Amygdala (tissue), 56 donors: ENCODE measurements at places on chromosomes 13 and 19.

GRCh38 chr13:78712831-78713230, 53.9 kb upstream of the OBI1 start:
- DNase-seq, result no peak

- DNase-seq, result no peak
Observed at GRCh38 chr19:2720777-2721569, at the start of gene DIRAS1. DIRAS1 (minus strand) TSS chr19:2721372; CDS start chr19:2717806, 3,566 bp downstream.

- DNase-seq, result no peak
Observed at GRCh38 chr13:111330066-111330610, 9.7 kb downstream of the TEX29 start.

DNA sequence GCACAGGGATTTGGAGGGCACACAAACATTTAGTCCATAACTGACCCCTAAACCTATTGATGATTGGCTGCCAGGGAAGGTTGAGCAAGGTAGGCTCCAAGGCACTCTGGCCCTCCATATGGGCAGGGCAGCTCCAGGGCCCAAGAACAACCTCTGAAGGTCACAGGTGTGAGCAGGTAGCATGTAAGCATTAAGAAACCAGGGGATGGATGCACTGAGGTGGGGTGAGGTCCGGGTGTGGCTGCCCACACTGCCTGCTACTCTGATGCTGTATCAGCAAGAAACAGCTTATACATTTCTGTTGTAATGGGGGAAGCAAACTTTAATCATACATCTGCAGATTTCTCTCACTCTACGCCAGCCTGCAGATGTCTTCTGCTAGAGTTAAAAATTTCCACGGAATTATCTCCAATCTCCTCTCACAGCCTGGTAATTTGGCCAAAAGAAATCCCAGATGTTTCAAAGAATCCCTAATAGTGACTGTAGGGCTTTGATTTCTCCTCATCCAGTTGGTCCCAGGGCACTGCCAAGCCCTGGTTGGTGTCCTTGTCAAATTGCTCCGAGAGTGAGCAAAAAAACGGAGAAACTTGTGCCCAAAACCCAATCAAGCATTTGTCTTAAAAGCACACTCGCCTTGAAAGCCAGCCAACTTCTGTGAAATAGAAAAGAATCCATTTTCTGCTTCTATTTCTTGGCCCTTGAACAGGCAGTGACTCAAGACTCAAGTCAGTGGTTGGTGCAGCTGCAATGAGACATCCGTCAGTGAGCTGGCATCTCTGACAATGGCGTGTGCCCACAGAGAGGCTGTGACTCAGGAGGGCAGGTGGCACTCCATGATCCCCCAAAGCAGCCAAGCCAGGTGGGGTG, 72.5 kb upstream of the MRI1 start:
- DNase-seq, result peak; percentile 25

DNA sequence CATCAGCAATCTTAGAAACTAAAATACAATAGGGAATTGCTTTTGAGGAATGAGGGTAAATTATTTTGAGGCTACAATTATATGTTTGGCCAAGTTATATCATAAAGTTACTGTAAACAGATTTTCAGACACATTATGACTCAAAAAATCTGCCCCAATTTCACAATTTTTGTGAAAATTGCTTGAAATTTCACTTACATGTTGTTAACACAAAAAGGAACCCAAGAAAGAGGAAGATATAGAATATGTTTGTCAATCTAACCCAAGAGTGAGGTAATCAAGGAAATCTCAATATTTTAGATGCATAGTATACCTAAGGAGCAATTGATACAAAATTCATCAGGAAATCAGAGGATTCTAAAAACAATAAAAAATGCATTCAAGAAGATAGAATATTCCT, 73.9 kb upstream of the FNDC3A start:
- no peak for DNase-seq

- no peak for DNase-seq
Observed at GRCh38 chr19:18098891-18099622, 1.5 kb downstream of the MAST3 start.

DNA sequence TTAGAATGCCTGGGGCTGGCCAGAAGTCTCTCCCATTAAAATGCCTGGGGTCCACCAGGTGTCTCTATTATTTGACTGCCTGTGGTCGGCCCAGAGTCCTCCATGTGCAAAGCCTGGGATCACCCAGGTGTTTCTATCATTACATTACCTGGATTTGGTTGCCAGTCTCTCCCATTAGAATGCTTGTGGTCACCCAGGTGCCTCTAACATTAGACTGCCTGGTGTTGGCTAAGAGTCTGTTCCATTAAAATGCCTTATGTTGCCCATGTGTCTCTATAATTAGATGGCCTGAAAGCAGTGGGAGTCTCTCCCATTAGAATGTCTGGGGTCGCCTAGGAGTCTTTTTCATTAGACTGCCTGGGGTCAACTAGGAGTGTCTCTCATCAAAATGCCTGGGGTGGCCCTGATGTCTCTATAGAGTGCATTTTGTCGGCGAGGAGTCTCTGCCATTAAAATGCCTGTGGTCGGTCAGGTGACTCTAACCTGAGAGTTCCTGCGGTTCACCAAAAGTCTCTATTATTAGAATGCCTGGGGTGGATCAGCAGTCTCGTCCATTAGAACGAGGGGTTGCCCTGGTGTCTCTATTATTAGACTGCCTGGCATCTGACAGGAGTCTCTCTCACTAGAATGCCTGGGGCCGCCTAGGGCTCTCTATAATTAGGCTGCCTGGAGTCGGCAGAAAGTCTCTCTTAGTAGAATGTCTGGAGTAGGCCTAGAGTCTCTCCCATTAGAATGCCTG, 1540.5 kb downstream of the UQCRFS1 start:
- no peak for DNase-seq

DNA sequence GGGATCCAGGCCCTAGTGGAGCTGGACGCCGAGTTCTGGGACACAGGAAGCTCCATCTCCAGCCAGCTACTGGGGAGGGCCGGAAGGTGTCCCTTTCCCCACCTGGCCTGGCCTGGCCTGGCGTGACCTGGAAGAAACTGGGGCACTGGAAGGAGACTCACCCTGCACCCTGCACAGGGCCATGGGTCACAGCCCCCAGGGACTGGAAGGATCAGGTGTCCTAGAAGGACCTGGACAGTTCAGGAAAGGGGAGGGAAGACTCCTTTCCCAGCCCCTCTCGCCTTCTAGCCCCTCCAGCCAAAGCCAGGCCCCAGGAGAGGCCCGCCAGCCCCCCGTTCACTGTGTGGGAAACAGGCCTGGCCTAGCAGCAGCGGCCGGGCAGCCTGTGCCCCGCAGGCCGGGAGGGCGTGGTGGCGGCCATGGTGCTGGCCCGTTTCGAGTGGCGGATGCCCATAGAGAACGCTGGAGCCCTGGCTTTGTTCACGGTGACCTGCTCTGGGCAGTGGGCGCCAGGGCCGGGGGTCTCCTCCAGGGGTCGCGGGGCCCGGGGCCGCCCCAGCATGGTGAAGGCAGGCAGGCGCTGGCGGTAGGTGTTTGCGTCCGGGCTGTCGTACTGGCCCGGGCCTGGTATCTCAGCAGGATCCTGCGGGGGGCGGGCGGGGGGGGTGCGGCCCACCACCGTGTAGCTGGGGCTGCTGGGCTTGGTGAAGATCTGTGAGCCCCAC, 2.8 kb upstream of the SHC2 start:
- DNase-seq, result no peak

DNA sequence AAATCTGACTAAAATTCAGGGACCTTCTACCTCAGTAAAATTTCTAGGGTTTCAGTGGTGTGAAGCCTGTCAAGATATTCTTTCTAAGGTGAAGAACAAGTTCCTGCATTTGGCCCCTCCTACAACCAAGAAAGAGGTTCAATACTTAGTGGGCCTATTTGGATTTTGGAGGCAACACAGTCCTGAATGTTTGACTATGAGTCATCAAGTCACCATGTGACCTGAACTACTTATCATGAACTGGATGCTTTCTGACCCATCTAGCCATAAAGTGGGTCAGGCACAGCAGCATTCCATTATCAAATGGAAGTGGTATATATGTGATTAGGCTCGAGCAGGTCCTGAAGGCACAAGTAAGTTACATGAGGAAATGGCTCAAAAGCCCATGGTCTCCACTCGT, 163.0 kb upstream of the IRS2 start:
- DNase-seq, result no peak

DNA sequence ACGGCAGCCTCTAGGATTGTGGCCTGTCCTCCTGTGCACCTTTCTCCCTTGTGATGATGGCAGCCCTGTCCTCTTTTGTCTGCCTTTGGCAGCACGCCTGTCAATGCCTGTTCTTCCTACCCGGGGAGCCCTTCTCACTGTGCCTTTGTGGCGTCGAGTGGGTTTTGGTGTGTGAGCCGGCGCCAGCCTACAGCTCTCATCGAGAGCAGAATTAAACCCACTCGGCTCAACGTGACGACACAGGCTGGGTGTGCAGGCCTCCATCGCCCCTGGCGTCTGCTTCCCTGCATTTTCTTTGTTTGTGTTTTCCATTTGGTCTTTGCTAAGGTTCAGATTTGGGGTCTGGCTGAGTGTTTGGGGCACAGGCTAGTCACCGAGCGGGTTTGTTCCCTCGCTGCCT, 34.4 kb downstream of the AP1M1 start:
- no peak for DNase-seq

GRCh38 chr19:36797786-36798108, 25.1 kb upstream of the ZNF850 start:
- DNase-seq, result no peak

GRCh38 chr19:31317093-31317492, 32.1 kb downstream of the TSHZ3 start:
- no peak for DNase-seq

DNA sequence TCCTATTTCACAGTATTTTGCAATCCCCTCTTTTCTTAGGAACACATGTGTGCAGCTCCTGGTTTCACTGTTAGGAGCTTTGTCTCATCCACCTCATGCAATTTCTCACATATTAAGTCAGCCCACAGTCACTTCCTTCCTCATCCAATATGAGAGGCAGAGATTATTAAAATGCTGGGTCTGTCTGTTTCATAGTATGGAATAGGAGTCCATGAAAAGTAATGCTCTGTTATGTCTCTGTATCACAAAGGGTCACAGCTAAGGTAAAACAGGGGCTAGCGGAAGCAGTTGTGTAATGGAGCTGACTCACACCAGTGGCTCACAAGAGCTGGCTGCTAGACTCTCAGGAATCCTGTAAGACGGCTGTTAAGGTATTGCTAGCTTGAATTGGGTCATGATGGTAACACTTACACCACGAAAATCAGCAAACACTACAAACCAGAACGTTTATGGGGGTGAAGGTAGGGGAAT, 216.5 kb downstream of the EFNB2 start:
- no peak for DNase-seq

DNA sequence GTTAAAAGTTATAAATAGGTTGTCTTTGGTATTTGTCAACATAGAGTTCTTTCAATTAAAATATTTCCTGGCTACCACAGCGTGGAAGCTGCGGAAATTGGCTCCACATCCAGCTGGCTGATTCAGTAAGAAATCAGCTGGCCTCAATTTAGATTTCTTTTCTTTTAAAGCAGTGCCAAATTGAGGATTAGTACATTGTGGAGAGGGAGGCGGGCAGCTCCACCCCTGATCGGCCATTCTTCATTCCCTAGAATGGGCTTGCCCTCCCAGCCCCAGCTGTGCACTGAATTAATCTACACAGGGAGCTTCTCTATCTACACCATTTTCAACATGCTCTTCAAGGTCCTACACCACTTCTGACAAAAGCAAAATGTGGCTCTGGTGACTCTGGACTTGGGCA, 624.8 kb downstream of the DACH1 start:
- peak; percentile 2 for DNase-seq

DNA sequence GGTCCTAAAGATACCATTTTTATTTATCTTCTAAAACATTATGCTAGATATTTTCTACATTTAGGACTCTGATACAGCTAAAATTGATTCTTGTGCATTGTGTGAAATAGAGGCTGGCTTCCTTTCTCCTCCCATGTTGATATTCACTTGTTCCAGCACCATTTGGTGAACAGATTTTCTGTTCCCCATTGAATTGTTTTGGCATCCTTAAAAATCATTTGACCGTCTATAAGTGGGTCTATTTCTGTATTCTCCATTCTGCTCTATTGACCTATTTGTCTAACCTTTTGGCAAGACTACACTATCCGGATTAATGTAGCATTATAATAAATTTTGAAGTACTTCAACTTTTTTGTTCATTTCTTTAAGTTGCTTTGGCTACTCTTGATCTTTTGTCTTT, 2689.2 kb downstream of the PCDH9 start:
- DNase-seq, result no peak

DNA sequence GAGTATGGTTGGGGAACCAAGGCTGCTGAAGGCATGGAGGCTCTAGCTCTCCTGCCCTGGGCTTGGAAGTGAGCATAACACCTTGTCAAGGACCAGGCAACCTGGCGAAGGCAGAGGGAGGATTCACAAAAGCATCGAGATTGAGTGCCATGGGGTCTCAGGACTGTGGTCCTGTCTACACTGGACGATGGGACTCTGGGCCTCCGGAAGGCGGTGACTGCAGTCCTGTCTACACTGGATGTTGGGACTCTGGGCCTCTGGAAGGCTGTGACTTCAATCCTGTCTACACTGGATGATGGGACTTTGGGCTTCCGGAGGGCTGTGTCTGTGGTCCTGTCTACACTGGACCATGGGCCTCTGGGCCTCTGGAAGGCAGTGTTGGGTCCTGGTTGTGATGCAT, 290.4 kb downstream of the TEX29 start:
- no peak for DNase-seq

DNA sequence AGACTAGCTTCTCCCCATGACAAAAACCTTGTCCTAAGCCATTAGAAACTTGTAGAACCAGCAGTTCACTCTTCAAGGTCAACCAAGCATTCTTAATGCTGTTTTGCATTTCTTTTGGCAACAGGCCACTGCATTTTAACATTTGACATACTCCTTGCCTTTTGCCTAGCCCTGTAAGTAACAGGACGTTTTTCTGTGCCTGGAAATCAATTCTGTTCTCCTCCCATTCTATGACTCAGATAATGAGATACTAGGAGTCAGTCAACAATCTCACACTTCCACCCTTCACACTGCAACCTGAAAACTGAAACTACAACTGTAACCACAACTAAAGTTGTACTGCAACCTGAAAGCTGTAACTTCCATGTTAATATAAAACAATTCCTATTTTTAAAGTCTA, 268.7 kb downstream of the MZT1 start:
- no peak for DNase-seq
